Stimulated activated CD4-positive, alpha-beta T cell treated with anti-CD3 and anti-CD28 coated beads, Interleukin-12 subunit alpha, Interleukin-12 subunit beta, amount 100 ng/mL, for 24 hours (primary cell): ENCODE measurements at places on chromosomes 1 and 21.
A peak's percentile ranks its signal among the peaks of the same experiment; 100 is the strongest.

DNA sequence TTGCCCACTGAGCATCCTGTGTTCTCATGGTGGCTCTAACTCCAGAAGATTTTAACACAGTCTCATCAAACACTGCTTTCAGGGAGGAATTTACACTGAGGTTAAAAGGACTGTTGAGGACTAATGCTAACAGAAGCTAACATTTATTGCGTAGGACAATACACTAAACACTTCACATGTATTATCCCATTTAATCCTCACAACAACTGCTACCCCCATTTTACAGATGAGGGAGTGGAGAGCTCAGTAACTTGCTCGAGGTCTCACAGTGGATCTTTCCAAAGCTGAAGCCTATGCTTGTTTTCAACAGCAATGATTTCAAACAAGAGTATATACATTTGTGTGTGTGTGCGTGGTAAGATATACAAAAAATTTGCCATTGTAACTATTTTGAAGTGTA, 13.9 kb downstream of the ATF3 start:
- DNase-seq, result no peak

GRCh38 chr1:235100194-235100772, 28.4 kb downstream of the TOMM20 start:
- no peak for DNase-seq

- DNase-seq, result no peak
Observed at GRCh38 chr1:36834586-36834985, 199.7 kb downstream of the GRIK3 start.

GRCh38 chr1:24910751-24911650, 19.1 kb downstream of the RUNX3 start:
- DNase-seq, result no peak

DNA sequence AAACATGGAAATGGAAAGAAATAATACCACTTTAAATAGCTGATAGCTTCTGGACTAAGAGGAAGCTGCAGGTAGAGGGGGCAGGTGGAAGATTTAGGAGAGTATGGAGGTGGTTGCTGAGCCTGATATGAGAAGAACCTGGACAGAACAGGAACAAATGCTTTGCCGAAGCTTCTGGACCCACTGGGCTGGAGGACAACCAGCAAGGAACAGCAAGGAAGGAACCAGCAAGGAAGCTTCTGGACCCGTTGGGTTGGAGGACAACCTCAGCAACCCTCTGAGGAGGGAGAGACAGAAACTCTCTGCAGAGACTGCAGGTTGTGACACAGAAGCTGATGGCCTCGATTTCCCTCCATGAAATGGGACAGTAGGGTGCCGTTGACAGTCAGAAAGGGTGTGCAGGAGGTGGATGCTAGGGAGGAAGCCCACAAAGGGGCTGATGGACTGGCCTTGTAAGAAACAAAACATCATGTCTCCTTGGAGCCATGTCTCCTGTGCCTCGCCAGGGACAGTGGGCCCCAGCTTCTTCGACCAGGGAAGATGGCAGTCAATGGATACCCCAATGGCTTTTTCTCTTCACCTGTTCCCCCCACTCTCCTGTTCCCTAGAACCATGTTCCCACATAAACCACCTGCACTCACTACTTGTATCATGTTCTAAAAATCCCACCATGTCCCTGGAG, 8.3 kb upstream of the WNT3A start:
- no peak for DNase-seq

GRCh38 chr1:86064899-86065298, 91.7 kb downstream of the COL24A1 start:
- no peak for DNase-seq

DNA sequence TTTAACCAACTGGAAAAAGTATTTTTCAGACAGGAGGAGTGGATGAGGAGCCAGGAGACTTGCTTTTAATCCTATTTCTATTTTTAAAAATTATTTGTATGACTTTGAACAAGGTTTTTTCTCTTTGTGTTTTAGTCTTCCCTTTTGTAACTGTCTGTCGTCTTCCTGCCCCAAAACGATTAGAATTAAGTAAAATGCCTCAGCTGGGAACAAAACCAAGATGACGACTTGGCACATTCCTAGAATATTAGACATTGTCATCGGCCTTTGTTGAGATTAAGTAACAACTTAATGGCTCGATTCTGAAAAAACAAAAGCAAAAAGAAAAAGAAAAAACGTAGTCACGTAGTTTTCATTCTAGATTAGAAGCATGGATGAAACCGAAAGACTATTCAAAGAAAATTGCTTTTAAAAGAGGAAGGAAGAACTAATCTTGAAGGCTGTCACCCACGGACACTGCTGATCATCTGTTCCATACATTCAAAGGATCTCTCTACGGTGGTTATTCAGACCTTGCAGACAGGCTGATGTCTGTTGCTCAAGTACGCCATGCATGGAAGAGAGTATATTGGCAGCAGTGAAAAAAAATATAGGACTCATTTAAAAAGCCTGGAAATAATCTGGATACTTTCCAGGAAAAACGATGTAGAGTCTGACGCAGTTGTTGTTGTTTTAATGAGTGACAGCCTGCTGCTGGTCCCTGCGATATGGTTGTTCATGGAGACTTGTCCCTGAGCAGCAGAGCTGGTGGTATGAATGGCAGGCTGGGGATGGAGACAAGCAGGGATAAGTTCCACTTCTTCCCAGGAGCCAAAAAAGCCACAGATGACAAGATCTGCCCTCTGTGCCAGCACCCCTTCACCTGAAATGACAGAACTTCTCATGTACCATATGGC, 16.8 kb downstream of the GNG4 start:
- DNase-seq, result no peak

- DNase-seq, result no peak
Observed at GRCh38 chr1:44327679-44328491, 27.2 kb downstream of the ERI3 start.

DNA sequence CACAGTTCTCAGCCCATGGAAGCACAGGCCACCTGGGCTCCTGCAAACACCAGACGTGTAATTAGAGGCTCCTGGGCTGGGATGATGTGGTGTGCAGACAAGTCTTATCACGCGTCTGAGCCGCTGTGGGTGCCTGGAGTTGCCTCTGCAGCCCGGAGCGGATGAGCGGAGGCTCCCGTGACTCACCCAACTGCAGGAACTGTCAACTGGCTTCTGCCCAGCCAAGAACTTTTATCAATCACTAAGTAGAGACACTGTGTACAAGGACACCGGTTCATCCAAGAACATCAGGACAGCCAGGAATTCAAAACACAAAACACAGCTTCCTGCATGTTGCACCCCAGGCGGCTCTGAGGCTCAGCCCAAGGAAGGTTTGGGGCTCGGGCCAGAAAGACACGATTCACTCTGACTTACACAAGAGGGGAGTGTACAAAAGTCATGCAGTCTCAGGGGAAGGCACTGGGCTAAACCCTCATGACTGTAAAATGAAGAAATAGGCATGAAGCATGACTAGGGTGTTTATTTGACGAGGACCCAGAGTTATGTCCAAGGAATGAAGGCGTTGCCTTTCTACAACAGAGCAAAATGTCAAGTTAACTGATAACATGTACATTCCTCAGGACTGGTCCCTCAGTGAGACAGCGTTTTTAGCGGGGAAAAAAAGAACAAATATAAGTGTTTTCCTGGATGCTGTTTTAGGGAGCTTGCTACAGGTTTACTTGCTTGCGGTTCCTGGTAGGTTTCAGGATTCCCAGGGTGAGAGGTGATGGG, 21.1 kb downstream of the ERRFI1 start:
- no peak for DNase-seq

GRCh38 chr1:39659538-39659937, 12.4 kb downstream of the NT5C1A start:
- no peak for DNase-seq

- no peak for DNase-seq
Observed at GRCh38 chr1:13826591-13826990, 126.6 kb downstream of the PRDM2 start.

DNA sequence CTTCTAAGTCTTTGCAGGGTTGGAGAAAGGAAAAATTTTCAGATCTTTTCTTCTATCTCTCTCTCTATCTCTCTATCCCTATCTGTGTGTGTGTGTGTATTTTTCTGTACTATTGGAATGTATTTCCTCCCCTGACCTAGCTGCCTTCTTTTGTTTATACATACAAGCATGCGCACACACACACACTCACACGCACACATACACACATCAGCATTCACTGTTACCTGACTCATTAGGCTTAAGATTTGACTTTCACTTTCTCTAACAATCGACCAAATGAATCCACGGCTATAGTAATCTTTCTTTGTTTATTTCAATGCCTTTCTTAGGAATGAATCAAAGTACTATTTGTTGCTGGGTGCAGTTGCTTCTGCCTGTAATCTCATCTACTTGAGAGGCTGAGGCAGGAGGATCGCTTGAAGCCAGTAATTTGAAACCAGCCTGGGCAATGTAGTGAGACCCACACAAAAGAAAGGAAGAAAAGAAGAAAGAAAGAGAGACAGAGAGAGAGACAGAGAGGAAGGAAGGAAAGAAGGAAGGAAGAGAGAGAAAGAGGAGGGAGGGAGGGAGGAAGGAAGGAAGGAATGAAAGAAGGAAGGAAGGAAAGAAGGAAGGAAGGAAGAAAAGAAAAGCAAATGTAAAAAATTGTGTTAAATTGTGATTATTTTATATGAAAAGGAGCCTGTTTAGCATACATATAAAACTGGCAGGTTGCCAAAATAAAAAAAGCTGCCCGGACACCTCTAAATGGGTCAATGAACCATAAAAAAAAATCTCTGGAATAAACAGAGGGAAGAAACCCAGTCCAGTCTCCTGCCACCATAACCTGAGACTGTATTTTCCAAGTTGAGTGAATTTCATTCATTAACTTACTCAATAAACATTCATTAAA, 206.8 kb downstream of the ZNF326 start:
- DNase-seq, result no peak

DNA sequence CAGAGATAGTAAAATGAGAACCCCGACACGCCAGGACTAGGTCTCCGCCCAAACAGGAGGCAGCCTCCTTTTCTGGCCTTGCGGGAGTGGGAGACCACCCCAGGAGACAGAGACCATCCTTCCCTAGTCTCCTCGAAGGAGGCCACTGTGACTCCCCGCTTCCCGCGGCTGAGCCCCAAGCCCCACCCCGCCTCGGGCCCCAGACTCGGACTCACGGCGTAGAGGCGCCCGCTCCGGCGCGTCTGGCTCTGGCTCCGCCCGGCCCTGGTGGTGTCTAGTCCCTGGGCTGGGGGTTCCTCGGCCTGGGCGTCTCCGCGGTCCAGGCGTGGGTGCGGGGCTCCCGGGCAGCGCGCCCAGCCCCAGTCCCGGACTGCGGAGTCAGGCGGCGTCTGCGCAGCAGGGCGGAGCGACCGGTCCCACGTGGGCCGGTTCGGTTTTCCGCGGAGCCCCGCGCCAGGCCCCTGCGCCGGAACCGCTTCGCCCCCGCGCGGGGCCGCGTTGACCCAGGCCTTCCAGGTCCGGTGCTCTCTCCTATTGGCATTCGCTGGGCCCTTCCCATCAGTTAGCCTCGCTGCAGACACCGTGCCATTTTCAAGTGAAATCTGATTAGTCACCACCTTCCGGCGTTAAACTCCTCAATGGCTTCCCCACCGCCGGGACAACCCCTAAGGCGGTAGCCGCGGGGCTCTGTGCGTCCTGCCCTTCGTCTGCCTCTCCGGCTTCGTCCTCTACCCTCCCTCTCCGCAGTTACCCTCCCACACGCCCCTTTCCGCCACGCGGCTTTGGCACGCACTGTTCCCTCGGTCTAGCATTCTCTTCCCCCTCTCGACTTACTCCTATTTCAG, at the start of gene C1orf216:
C1orf216 (minus strand) TSS at position 393 of the 845 bp plus-strand sequence. CDS start 2,563 bp downstream, outside the sequence.
- DNase-seq, result peak; percentile 67

DNA sequence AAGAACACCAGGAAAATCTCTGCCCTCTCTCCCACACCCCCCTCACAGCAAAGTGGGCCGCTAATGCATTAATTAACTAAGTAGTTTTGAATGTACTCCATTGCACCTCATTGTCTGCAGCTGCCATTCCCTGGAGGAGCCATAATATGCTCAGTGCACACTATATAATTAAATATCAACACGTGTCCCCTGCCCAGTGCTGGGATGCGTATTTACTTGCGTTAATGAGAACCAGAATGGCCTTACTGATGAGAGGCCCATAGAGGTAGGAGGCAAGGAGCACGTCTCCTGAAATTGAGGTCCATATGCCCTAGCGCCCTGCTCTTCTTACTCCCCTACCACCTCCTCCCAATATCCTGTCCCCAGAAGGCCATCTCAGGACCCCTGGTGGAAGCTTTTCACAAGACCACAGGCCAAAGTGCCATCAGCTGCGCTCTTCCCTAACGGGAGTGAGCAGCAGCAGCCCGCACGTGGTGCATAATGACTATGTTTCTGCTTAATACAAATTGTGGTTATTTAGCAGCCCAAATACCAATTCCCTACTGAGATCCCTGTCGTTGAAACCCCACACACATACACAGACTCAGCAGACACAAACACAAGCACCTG, 76.8 kb downstream of the PLXNA2 start:
- no peak for DNase-seq

DNA sequence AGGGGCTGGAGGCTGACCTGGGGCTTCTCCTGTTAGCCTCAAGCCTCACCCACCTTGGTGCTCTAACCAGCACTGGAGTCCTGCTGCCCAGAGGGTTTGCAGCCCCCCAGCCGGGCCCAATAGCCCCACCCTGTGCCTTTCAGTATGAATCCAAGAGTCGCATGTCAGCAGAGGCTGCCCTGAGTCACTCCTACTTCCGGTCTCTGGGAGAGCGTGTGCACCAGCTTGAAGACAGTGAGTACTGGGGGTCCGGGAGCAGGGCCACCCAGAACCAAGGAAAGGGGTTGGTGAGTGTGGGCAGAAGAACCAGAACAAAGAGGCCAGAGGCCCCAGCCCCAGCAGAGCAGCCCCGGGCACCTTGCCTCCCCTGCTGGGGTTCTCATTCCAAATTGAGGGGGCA, 25.6 kb downstream of the CDK18 start:
- DNase-seq, result no peak

GRCh38 chr21:20662514-20662913, 335.7 kb upstream of the NCAM2 start:
- DNase-seq, result no peak

DNA sequence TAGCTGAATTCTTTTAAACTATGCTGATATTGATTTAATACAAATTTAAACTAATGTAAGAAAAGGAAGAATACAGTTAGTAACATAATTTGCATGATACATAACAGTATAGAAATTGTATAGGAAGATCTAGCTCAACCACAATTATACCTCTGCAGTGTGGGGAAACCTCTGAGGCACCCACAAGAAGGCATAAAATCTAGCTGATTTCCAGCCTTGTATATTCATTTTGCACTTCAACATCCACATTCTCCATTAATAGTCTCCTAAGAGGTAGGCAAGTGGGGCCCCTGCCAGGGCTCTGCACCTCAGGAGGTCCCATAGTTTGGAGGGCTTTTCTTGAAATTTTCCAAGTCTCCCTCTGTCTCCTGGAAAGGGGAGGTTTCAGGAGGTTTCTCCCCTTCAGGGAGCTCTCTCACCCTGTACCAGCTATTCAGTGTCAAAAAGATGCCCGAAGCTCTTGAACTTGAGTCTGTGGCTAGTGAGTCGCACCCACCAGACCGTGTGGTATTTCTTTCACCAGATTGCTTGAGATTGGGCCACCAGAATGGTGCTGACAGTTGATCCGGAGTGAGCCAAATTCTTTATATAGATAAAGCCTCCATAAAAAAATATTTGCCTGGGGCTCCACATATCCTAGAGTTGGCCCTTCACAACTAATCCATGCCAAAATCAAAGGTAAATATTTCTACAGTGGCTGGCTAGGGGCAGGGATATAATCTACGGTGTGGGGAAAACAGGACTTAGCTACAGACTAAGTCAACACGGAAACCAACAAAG, 108.2 kb downstream of the TIAM1 start:
- DNase-seq, result no peak

GRCh38 chr1:44531785-44532566, 126.9 kb downstream of the RNF220 start:
- no peak for DNase-seq

GRCh38 chr1:226132728-226133503, 53.6 kb downstream of the ACBD3 start:
- DNase-seq, result no peak
